Activated CD8-positive, alpha-beta memory T cell treated with anti-CD3 and anti-CD28 coated beads for 1 hour (primary cell): ENCODE measurements at places on chromosomes 16 and 17.

GRCh38 chr16:67477960-67478554 lies 2.9 kb downstream of the ATP6V0D1 start:
- no peak for DNase-seq

GRCh38 chr17:66859353-66859752 lies 24.4 kb downstream of the CACNG5 start:
- DNase-seq = no peak

- DNase-seq = no peak
Observed at GRCh38 chr16:87499189-87499486, 6.3 kb upstream of the ZCCHC14 start.

DNA sequence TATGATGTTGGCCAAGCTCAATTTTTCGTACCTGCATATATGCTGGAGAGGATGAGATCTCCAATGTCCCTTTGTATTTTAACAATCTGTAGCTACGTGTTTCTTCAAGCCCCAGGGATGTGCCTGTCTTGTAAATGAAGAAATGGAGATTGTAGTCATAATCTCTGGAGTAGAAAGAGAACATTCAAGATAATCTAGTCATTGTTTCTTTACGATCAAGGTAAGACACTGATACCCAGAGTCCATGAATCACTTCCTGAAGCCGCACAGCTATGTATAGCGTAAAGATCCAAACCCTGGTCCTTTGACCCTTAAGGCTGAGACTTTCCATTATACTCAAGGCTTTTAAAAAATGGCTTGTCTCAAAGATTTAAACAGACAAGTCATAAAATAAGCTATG lies 205.5 kb downstream of the HS3ST3B1 start:
- DNase-seq = no peak

DNA sequence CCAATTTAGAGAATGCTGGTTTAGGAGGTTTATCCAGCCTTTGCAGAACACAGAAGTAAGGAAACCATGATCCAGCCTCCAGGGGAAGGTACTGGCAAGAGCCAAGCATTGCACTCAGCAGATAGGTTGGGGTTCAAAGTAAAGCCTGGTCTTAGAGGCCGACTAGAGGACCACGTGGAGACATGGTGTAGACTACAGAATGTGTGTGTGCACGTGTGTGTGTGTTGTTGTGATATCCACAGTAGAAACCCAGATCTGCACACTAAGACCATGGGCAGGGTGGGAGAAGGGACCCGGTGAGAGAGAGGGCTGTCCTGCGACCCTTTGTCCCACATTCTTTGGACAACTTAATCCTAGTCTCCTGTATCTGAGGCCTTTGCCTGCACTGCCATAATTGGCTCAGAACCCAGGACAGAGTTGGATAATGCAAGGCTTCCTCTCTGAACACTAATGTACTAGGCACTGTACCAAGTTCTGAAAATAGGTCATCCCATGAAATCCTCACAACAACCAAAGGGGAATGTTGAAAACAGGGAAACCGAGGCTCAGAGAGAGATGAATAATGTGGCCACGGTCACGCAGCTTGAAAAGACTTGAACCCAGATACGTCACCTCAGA lies 325.1 kb upstream of the HSBP1 start:
- DNase-seq = no peak

DNA sequence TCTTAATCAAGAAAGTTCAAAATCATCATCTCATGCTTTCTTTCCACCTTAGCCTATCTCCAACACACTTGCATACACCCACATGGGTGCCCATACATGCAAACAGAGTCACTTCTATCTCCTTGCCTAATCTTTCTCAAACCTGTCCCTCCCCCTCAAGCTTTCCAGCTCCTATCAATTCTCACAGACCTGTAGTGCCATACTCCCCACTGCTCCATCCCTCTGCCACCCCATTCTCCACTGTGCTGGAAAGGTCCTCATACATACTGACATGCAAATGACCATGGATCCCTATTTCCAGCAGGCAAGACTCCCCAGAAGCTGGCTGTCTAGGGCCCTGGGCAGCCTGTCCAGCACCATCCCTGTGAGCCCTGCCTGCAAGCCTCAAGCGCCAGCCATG lies 320.4 kb upstream of the CCL2 start:
- DNase-seq = no peak

DNA sequence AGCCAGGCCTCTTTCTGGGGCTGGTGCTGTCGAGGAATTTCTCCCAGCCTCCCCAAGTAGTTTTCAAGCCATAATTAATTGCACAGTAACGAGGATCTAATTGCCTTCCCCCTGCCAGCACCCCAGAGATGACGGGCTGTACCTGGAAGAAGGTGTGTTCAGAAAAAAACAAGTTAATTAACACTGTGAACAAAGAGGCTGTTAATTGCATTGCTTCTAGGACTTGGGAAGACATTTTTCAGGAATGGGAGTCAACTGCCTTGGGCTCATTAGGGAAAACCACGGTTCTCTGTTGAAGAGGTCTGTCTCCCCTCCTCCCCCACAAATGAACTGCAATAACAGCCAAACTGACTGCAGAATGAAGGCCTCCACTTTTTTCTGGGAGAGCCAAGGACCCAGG lies 176.7 kb downstream of the CCT6B start:
- DNase-seq = no peak

DNA sequence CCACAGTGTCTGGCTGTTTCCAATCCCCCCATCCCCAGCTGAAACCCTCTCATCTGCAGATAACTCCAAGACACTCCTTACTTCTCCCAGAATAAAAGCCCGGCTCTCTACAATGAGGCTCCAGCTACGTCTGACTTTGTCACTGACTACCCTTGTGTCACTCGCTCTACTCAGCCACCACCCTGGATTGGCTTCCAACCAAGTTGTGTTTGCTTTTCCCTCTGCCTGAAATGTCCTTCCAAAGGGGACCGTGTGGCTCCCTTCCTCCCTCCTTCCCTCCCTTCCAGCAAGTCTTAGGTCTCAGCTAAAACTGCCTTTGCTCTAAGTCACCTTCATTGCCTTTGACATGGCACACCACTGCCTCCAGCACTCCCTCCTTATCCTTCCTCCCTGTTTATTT lies 42.8 kb downstream of the CDH1 start:
- no peak for DNase-seq

- no peak for DNase-seq
Observed at GRCh38 chr16:62201911-62202310, 165.7 kb upstream of the CDH8 start.

DNA sequence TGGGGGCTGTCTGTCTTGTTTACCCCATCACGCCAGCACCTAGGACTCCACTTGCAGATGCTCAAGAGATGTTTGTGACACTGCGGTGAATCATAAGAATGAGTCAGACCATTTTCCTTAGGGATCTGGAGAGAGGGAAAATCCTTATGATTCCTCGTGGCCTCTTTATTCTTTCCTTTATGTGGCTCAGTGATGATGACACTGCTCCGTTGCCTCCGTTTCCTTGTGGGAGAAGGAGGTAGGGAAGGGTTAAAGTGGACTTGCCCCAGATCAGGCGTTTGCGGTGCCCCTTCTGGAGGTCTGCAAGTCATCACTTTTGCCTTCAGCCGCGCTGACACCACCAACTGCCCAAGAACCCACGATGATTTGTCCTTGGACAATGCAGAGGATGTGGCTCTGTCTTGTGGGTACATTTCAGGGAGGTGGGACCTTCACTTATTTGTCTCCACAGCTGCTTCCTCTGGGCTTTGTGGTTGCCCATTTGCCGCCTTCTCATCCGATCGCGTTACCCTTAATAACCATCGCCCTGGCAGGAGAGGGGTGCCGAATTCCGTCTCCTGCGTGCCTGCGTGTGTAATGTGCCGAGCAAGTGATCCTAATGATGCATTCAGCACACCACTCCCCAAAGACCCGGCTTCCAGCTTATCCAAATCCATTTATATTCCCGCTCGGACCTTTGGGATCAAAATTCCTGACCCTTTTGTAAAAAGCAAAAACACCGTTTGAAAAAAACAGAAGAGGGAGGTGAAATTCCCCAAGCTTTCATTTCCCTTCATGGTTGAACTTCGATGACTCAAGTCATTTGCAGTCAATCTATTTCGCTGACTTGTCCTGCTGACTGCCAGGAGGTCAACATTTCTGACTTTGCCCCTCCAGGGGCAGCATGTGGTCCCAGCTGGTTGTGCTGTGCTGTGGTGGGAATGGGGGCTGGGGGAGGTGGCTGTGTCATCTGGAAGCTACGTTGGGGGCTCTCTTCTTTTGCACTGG lies 87.2 kb upstream of the IRX3 start:
- DNase-seq = no peak

GRCh38 chr17:37068266-37068665 lies 119.5 kb downstream of the AATF start:
- DNase-seq = no peak

DNA sequence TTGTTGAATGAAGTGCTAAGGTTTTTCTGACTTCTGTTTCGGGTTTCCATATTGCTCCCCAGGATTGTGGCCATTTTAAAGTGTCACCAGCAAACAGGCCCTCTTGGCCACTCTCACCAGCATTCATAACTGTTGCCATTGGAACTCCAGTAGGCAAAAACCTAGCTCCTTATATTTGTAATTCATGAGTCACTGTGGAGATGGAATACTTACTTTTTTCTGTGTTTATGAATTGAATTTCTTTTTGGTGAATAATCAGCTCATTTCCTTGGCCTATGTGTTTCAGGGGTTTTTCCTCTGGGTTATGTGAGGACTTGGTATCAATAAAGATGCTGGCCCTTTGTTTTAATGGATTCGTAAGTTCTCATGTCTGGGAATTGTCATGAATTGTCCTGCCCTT lies 255.1 kb downstream of the SNX29 start:
- no peak for DNase-seq

DNA sequence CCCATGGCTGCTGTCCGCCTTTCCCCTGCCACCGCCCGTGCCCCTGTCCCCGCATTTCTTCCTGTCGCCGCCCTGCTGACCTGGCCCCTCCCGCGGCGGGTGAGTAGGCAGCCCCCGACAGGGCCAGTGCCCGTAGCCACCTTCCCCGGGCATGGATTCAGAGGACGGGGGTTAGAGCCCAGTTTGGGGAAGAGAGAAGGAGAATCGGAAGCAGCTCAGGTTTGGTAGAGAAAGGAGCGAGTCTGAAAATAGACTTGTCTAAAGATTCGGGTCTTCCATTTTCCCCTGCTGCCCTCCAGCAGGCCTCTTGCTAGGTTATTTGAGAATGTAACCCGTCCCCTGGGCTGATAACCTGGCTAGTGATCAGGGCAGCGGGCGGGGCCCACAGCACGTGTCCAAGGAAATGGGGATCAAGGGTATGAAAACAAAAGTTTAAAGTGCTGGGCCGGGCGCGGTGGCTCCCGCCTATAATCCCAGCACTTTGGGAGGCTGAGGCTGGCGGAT lies 7.9 kb upstream of the CLDN9 start:
- no peak for DNase-seq

GRCh38 chr17:46742565-46743270 lies 75.8 kb downstream of the WNT3 start:
- no peak for DNase-seq

DNA sequence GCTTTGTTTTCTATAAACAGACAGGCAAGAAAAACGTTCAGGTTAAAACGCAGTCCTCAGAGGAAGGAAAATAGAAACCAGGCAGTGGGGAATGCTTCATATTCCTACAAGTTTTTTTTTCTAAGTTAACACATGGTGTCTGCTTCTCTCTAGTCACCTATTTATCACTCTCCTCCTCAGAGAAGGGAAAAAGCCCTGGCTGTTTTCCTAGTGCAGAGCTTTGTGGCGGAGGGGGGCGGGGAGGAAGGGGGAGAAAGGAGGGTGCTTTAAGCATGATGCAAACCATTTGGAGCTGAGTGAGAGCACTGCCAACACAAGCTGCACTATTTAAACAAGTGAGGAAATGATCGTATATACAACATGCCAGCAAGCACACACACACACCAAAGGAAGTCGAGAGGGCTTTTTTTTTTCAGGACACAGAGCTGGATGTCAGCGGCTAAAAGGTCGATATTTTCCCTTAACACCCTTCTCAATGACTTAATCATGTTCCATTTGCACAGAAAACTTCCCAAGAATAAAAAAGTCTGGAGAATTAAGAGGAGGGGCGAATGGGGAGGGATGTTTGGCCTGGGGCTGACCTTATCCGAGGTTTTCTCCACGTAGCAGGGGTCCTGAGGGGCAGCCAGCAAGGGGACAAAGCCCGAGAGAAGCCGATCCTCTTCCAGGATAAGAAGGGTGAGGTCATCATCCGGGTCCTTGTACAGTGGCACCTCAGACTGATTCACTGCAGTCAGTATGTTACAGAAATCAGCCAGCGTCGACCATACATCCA lies 117.4 kb downstream of the HIC1 start:
- no peak for DNase-seq

DNA sequence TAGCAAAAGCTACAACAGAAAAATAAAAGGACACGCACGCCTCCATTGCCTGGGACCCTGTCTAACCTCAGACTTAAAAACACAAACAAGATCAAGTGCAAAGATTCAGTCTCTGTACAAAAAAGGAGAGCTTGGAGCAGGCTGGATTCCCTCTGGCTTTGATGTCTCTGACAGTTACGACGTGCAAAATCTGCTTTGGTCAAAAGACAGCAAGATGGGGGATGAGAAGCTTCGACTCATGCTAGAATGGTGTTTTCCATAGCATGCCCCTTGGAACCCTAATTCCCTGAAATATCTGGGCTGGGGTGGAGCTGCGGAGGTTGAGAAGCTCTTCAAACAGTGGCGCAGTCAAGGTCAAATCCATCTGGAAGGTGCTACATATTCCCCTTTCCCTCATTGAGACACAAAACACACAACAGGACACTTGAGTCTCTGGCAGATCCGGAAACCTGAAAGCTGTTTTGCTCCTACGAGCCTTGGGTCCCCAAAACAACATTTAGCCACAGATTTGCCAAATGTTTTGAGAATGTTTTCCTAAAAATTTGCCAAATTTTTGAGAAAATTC lies 9.1 kb downstream of the MYH11 start:
- DNase-seq = no peak

- DNase-seq = no peak
Observed at GRCh38 chr17:77129568-77130301, 11.0 kb upstream of the SEC14L1 start.

- DNase-seq = no peak
Observed at GRCh38 chr17:74514632-74515334, 16.5 kb downstream of the CD300LB start.

DNA sequence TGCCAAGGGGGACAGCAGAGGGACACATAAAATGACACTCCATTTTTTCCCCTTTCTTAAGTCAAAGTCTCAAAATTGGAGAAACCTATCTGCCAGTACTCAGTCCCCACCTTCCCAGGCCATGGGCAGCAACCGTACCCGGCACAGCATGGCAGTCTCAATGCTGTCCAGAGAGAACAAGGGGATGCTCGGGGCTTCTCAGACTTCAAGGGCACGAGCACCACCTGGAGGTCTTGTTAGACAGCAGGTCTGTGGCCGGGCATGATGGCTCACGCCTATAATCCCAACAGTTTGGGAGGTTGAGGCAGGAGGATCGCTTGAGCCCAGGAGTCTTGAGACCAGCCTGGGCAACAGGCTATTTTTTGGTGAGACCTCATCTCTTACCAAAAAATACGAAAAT lies 3.2 kb downstream of the DNAH17 start:
- no peak for DNase-seq

- no peak for DNase-seq
Observed at GRCh38 chr17:76241204-76241538, 878 bp upstream of the RNF157 start.

GRCh38 chr16:57977418-57978069 lies 6.6 kb upstream of the CNGB1 start:
- DNase-seq = no peak
